ENCODE measurements at places on chromosomes 6 and 20.
A peak's percentile ranks its signal among the peaks of the same experiment; 100 is the strongest.

DNA sequence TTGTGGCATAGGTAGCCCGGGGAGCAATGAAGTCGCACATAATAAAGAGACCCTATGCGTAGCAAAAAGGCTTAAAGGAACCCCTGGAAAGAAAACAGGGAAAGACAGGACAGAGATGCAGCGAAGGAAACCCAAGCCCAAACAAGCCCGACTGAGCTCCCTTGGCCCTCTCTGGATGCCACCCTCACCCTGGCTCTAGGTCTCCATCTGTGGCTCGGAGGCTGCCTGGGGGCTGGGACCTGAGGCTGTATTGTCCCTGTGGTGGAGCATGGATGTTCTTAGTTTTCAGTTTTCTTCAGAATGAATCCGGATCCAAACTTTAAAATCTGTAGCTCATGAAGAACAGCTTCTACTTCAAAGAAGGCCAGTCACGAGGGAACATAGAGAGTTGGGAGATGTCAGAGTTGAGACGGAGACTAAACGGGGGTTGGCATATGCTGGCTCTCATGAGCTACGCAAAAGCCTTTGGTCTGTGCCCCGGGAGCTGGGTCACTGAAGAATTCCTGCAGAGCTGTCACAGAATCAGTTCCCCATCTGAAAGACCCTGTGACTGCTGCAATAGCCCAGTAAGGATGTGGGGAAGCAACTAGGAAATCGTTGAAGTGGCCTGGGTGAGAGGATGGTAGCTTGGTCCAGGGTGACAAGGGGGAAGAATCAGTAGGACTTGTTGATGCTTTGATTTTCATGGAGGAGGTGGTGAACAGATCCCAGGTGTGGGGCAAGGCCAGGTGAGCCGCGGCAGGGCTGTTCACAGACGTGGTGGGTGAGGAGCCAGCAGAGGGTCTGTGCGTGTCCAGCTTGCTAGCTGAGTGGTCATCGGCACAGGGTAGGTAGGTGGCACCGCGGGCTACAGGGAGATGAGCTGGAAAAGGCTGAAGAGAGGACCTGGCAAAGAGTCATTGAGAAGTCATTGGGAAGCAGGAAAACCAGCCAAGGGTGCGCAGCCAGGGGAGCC is 35.2 kb downstream of the SYNDIG1 start:
- DNase-seq = no peak

DNA sequence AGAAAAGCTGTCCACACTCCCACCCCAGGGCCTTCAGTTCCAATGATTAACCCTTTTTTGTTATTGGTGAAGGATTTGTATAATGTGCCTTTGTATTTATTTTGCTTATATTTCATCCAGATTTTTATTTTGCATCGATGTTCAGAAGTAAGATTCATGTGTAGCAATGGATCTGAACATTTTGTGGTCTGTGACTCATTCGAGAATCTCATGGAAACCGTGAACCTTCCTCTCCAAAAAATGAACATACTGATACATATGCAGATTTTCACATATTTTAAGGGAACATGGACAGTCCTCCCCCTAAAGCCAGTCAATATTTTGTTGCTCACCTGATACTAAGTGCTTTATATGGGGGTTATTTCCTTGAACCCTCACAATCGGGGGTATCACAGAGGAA is 421.8 kb upstream of the SOX4 start:
- no peak for DNase-seq

- DNase-seq = no peak
These were observed 18.7 kb downstream of the HLA-DMB start for GRCh38 chr6:32922083-32922482.

GRCh38 chr6:146017672-146018071 is 11.2 kb upstream of the GRM1 start:
- no peak for DNase-seq

DNA sequence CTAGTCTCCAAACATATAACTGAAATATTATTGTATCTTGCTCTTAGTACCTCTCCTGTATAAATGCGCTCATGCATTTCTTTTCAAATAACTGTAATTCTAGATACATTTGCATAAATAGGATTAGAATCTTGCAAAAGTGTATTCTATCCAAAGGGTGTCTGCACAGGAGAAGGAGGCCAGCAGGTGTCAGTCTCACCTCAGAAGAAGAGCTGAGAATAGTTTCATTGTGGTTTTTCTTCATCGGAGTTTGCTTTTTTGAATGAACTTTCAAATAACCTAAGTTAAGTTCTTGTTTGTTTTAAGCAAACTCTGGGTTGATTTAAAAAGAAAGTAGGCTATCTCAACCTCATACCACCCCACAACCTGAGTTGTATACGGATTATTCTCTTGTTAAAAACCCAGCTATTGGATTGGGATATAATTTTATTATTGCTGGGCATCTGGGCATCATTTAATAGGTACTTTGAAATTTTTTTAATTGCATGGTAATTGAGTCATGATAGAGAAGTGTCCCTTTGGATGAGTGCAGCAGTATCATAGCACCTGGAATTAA is 125.0 kb upstream of the MLIP start:
- no peak for DNase-seq

GRCh38 chr6:37022135-37022863 is 16.8 kb downstream of the FGD2 start:
- no peak for DNase-seq

DNA sequence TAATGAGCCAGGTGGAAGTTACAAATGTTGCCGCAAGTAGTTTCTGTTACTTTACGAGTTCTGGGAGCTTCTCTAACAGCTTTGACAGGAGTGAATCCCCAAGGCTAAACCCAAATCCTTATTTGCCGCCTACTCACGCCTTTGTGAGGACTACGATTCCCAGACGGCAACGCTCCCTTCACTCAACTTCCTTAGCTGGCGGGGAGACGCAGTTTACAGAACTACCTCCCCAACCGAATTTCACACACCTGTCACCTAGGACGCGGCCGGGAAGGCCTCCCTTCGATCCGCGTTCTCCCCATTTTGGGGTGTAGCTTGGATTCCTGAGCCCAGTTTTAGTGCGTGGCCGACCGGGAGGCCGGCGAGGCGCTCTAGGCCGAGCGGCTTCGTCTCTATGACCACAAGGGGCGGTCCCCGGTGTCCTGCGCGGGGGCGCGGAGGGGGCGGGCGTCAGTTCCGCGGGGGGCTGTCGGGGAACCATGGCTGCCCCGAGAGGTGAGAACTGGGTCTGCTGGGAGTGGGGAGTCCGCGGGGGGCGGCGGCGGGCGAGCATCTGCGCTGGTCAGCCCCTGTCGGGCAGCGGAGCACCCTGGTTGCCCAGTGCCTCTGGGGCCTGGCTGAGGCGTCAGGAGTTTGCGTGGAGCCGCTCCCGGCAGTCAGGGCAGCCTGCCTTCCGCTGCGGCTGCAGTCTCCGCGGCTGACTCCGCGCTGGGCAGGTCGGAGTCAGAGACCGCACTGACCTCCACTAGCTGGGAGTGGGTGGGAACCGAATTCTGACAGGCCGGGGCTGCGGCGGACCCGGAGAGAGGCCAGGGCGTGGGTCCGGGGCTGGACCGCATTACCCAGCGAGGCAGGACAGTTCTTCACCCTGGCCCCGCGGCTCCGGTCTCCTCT is at the start of gene SLC35A1:
TSS of gene SLC35A1 (plus strand) at position 450 of the 894 bp plus-strand sequence. CDS start at position 480, 30 bp downstream.
- peak; percentile 78 for DNase-seq

GRCh38 chr20:48467622-48468021 is 360.2 kb downstream of the PREX1 start:
- DNase-seq = no peak

DNA sequence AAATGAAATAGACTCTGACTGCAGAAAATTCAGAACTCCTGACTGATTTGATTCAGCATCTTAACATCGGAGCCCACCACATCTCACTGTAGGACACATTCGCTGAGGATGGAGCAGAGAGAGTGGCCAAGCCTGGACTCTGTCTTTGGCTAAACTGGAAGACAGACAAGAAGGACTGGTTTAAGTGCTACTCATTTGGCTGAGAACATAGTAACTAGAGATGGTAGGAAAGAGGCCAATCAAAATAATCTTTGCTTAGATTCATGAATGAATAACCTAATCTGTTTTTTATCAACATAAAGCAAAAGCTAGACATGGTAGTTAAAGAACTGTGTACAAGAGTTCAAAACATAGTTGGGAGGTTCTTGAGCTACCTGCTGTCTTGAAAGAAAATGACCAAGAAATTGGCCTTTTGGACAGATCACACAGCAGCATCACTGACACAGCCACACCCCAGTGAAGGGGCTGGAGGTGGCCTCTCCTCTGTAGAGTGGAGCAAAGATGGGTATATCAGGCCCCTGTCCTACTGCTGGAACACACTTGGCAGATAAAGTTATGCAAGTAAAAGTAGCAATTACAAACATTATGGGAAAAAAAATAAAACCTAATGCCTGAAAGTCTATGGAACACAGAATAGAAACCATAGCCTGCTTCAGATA is 87.1 kb upstream of the NT5E start:
- DNase-seq = no peak

DNA sequence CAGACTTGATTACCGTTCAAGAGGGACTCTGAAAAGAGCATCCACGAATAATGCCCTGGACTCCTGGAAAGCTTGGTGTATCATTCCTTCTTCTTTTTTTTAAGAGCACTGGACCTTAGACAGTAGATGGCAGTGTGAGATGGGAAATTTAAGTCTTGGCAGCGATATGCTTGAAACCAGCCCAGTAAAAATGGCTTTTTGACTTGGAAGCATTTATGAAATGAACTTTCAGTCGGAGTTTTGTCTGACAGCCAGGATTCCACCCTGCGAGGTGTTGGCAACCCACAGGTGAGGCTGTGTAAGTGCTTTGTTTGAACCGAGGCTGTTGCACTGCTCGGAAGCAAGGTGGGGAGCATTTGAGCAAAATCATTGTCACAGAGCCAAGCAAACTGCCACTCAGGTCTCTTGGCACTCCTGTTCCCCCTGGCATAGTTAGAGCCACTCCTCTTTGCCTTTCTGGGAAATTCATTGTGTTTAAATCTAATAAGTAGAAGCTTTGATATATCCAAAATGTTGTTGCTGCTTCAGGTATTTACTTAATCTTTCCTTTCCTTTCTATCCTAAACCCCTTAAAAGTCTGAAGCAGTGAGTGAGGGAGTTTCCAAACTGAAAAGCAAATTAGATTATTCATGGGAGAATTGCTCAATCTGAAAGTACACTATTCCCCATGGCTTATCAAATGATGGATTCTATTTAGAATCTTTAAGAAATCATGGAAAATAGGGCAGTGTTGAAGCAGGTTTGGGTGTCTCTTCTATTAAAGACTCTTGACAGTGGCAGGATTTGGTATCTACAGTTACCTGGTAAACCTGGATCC is 272.8 kb upstream of the SLC35B3 start:
- DNase-seq = no peak

GRCh38 chr6:83613378-83613777 is 95.5 kb downstream of the SNAP91 start:
- DNase-seq = no peak

- no peak for DNase-seq
These were observed 206.8 kb upstream of the PLCB4 start for GRCh38 chr20:8862092-8862491.

DNA sequence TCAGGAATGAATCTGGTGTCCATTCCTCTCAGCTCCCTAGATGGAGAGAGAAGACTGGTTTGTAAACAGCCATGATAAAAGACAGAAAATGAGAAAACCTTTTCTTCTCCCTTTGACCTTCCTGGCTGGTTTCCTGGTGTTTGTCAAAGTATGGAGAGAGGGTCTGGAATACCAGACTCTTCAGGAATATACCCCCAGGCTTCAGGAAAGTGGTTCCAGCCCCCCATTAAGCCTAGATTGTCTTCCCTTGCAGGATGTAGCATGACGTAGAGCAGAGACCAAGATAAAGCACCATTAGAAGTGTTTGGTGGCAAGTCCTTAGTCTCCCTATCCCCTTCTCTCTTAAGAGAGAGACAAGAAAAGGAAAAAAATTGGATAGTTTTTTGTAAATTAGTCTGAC is 51.1 kb downstream of the EIF2S2 start:
- no peak for DNase-seq

DNA sequence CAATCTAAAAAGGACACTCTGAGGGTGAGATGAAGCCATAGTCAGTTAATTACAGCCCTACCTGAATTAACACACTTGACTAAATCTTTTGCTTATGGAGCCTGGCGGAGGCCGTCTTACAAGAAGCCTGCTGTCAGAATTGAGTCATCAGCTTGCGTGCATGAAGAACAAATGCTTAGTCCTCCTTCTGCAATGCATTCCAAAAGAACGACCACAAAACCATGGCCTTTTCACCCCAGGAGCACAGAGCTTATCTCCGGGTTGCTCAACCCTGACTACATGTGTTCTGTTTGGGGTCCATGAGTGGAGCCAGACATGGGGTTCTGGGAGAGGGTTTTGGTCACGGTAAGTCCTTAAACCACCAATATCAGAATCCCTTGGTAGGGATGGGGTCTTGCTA is 318.1 kb downstream of the CLIC5 start:
- no peak for DNase-seq

DNA sequence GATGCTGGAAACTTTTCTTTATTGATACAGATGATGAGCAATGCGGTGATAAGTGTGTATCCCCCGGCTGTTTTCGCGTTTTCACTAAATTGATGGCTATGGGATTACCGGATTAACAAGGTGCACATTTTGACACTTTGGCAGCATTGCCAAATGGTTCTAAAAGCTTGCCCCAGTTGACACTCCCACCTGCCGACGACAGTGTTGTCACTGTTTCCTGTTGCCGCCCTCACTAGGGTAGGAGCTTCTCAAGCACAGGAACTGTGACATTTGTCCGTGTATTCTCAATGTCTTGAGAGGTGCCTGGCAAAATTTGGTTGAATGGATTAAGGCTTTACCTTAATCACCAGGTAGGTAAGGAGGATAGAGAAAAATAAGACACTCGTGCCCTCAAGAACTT is 9.8 kb upstream of the MAPK13 start:
- peak; percentile 66 for DNase-seq

DNA sequence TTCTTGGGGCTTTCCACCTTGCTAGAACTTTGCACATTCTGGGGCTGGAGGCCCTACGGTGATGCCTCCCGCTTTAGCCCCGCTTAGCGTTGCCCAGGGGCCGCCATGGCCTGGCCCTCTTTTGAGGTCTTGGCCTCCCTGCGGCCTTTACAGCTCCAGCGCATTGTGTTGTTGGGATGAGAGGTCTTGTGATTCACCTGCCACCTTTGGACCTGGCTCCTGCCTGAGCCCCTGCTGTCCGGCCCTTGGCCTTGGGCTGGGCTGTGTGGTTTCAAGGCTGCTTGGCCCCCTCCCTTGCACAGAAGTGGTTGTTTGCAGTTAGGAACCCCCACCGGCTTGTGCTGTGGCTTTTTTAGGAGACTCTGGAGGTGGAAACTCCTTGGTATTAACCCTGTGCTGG is 61.0 kb upstream of the CDH4 start:
- no peak for DNase-seq

GRCh38 chr6:135505222-135505621 is 7.7 kb upstream of the AHI1 start:
- DNase-seq = no peak

DNA sequence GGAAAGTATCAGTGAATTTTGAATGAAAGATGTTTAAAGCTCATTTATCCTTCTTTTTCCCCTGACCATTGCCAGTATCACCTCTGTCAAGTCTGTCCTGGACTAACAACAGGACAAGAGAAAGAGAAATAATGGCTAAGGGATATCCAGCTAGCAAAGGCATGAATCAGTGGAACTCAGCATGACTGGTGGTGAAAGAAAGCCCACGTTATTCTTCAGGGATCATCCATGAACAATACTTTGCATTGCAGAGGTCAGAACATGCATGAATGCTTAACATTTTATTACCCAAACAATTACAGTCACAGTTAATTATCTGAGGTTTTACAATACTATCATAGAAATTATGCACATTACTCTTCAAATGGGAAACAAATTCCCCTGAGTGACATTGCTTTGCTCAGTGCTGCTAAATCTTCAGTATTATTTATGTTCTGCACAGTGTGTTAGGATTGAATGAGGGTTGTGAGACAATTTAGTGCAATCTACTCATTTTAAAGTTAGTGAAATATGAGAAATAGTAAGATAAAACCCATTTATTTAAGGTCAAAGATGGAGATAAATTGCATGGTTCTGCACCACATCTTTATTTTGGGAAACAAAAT is 350.7 kb downstream of the KHDRBS2 start:
- DNase-seq = no peak

Measured in activated T-cell treated with anti-CD3 and anti-CD28 coated beads for 1 hour (primary cell).